Effector CD4-positive, alpha-beta T cell (primary cell): ENCODE measurements at places on chromosomes 2 and 18.

- no peak for DNase-seq
Measured at GRCh38 chr2:203774760-203775159, 68.3 kb downstream of the CD28 start.

DNA sequence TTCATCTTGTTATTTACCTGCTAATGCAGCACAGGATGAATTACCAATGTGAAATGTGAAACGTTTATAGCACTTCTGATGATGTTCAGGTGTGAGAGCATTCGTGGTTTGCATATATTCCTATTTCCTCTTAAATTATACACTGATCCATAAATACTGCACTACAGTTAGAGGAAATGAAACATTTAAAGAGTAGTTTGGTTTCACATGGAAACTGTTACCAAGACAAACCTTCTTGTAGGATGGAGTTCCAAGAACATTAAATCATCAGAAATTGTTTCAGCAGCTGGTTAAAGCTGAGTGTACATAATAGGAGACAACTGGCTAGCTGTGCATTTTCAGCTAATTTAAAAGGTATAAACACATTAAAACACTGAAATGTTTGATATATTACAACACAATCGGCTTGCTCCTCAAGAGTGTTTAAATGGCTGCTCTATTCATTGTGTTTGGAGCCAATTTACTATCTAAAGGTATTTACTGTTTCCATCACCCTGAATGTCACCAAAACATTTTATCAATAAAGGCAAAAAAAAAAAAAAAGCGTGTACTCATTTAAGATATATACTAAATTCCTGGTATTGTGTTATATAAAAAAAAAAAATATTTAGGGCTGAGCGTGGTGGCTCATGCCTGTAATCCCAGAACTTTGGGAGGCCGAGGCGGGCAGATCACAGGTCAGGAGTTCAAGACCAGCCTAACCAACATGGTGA is 100.6 kb downstream of the DYM start:
- DNase-seq, result no peak

DNA sequence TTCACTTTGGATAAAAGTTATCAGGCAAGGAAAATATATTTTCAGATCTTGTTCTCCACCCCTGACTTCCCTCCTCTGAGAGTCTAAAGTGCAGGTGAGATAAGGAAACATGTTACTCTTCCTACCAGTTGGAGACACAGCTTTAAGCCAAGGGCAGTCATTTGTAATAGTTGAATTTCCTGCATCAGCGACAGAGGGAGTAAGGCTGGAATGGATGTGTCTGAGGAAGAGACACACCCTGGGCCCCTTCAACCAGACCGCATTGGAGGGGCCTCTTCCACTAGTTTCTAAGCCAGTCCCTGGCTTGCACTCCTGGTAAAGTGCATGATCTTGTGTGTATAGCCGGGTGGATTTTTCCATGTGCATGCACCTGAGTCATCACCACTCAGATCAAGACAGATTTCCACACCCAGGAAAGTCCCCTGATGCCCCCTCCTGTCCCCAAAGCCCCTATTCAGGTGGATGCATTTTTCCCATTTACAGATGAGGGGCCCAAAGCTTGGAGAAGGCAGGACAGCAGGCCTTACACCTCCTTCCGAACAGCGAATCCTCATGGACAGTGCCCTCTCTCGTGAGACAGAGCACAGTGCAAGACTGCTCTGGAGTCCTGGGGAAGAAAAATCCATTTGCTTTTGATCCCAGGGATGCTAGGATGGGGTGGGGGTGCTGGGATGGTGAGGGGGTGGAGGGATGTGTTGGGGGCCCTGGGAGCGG is 66.7 kb upstream of the SH3RF3 start:
- DNase-seq, result no peak

DNA sequence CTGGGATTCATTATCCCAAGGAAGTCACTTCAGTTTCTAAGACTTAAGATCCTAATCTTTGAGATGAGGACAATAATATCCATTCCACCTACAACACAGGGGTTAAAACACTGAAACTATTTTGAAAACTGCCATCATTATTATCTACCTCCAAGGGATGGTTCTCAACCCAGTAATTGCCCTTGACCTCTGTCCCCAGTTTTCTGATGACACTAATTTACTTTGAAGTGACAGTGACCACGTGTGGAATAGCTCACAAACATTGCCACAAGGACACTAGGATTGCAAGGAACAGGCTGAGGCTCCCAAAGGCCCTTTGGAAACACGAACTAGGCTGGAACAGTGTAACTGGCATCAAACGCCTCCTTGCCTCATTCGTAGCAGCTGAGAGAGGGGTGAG is 78.4 kb downstream of the UXS1 start:
- no peak for DNase-seq

DNA sequence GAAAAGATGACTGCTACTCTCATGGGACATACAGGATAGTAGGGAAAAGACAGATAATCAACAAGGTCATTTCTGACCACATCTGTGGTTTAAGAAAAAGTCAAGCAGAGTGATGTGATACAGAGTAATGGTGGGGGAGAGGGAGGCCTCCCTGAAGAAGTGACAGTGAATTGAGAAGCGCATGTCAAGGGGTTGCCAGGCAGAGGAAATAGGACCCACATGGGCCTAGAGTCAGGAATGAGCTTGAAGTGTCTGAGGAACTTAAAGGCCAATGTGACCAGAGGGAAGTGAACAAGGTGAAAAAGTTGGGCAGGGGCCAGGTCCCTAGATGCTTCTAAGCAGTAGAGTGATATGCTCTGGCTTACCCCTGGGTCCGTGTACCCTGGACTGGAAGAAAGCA is 113.5 kb upstream of the PPP1CB start:
- DNase-seq, result no peak

DNA sequence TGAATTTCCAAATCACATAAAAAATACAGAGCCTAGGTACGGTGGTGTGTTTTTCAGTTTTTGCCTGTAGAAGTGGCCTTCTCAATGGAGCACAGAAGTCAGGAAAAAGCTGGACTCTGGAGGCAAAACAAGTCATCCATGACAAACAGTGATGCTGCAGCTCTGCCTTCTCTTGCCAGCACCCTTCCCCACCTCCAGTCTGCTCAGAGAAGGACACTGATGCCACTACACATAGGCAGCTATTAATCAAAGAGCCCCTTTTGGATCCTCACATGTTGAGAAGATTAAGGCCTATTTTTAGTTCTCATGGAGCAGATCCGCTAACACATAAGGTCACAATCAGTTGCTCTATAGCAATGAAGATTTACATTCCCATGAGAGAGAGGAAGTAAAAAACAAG is 181.6 kb upstream of the GALNT5 start:
- DNase-seq, result no peak
